ENCODE measurements at places on chromosomes 12 and 14. TPM values are rescaled to one million over a fixed set of nuclear protein-coding genes. Genes with fewer than 3 reads are reported as not detected.

Gene LRFN5
- total RNA-seq, result 12.6 TPM

Gene LRRC23
- 13.5 TPM for total RNA-seq

DNA sequence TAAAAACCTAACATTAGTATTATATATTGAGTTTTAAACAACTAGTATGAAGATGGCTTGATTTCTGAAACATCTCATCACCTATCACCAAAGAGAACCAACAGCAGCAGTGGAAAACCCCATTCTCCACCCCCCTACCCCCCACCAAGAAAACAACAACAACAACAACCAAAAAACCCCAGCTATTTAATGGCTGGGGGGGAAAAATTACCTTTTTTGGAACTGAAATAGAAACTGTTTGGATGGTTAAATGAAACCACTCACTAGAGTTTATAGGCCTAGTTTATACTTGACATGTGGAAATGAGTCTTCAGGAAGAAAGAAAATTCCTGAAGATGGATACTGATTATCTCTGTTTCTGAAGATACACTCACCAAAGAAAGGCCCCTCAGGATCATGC is 30.3 kb downstream of the PPP2R5E start:
- no peak for DNase-seq

GRCh38 chr14:88882236-88882635 is 57.8 kb downstream of the TTC8 start:
- DNase-seq, result no peak

GRCh38 chr14:63155511-63156185 is 48.6 kb upstream of the RHOJ start:
- DNase-seq, result no peak

DNA sequence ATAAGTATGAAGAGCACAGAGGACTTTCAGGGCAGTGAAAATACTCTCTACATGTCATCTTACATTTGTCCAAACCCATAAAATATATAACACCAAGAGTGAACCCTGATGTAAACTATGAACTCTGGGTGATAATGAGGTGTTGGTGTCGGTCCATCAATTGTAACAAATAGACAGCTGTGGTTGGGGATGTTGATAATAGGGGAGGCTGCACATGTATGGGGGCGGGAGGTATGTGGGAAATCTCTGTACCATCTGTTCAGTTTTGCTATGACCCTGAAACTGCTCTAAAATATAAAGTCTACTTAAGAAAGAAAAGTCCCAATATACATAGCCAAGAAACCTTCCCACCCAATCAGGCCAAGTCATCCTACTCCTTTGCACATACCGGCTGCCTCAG is 88.5 kb downstream of the GPR135 start:
- no peak for DNase-seq

DNA sequence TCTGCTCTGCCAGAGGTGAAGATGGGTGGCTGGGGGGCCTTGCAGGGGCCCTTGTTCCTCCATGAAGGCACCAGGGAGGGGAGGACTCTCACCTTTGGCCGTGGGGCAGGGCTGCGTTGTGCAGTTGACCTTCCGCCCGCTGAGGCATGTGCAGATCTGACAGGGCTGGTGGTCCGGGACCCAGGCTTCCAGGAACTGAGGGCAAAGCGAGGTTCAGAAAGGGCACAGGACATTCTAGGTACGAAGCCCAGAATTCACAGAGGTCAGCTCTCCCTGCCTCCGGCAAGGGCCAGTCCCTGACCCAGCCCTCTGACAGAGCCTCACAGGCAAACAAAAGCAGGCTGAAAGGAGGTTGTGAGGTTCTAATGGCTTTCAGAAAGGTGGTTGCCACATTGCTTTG is 40.4 kb upstream of the ANO2 start:
- no peak for DNase-seq

DNA sequence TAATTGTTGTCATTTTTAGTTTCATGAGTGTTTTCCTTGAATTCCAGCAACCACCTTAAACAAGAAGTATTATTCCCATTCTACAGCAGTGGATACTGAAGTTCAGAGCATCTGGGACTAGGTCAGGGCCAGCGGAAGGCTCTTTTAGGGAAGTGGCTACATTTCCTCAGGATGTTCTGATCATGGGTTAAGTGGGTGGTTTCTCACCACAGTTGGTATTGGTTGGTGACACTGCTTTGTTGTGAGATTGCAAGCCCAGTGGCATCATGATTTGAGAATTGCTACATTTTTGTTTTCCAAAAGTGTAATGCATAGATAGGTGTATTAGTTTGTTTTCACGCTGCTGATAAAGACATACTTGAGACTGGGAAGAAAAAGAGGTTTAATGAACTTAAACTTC is 47.1 kb downstream of the SYNE2 start:
- no peak for DNase-seq

- DNase-seq, result no peak
Observed at GRCh38 chr12:27500546-27500945, 23.5 kb upstream of the PPFIBP1 start.
